Naive thymus-derived CD4-positive, alpha-beta T cell (primary cell): ENCODE measurements at places on chromosomes 11 and 22. TPM values are rescaled to one million over a fixed set of nuclear protein-coding genes. Genes with fewer than 3 reads are reported as not detected.

DNA sequence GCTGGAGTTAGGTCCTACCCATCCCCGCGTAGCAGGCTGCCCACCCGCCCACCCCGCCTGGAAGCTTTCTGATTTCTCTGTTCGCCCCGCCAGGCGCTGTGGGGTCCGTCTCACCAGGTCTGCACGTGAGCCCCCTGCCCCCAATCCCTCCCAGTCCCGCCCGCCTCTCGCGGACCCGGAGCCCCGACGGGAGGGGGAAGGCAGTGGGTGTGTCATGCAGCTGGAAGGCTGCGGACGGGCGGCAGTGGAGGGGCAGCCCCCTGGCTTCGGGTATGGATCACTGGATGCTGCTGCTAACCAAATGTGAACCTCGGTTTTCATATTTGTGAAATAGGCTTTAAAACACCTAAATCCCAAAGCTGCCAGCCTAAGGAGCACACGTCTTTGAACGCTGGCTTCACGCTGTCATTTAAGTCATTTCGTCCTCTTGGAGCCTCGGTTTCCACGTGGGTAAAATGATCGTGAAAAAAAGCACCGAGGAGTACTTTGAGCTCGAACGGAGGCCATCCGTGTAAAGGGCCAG lies 568 bp upstream of the BIK start:
- no peak for DNase-seq

DNA sequence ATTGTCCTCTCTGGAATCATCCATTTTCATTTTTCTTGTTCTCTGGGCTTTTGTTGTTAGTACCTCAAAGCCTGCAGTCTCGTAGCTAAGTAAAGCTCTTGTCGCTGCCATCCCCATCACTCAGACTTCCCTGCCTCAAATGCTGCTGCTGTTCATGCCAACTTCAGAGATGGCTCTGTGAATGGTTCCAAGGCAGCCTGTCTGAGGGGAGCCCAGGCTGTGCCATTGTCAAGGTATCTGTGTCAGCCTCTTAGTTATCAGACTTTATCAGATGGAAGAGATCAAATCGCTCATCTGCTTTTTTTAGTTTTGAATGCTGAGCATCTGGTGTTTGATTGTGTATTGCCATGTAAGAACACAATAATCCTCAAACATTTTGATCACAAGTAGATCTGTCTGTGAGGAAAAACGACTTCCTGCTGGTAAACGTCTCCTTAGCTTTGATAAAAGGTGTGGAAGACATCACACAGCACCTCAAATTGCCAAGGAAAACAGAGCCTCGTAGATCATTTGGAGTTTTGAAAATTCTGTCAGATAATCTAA lies 304.2 kb upstream of the ZC3H12C start:
- no peak for DNase-seq

Gene ANO5
- 0.11 TPM for total RNA-seq

Gene NAALAD2
- not detected for total RNA-seq

DNA sequence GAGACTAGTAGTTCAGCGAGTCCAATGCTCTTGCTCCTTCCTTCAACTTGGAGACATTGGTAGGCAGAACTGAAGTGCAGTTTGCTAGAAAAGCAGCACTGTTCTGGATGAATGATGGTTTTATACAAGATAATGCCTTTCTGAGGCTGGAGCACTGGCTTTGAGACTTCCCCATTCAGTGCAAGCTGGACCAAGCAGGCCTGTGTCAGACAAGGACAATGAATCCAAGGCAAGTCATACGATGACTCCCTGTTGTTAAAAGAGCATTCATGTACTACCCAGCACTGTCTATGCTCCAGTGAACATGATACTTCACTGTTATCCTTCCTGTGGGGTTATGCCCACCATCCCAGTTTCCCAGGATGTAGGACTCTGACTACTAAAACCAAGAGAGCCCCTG lies 242.3 kb upstream of the RAG2 start:
- DNase-seq, result no peak

Gene BRSK2
- total RNA-seq, result 0.41 TPM in 1 of 2 replicates, not detected in the other

Gene OR51T1
- total RNA-seq, result not detected in 2 replicates

- no peak for DNase-seq
Measured at GRCh38 chr22:35783943-35784614, 66.4 kb downstream of the APOL5 start.

- DNase-seq, result no peak
Measured at GRCh38 chr11:128398517-128399250, 188.7 kb downstream of the ETS1 start.

GRCh38 chr11:124676386-124676785 lies 2.7 kb downstream of the SPA17 start:
- DNase-seq, result no peak

Gene UCP3
- 3.8 TPM in 2 replicates for total RNA-seq

Gene CARD16
- total RNA-seq, result 42.4 TPM

DNA sequence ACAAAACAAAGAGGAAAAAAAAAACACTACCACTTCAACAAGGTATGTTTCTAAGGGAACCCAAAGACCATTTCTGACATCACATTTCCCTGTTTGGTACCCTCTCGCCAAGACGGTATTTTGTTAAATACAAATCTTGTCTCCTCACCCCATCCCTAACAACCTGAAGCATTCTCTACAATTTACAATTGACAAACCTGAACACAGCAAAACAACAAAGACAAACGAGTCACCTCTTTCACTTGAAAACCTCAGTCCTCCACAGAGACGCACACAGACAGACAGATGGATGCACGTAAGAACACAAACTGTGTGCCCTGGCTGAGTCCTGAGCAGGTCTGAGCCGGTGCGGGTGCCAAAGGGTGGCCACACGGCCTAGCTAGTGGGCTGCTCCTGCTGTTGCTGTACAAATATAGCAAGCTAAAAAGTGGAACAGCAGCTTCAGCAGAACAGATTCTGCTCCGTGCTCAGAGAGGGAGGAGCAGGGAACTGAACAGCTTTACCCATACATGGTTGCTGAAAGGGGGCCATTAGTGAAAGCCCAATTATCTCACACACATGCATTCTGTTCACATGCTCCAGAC lies 28.5 kb downstream of the CELF1 start:
- DNase-seq, result no peak

Gene GLYAT
- not detected for total RNA-seq

DNA sequence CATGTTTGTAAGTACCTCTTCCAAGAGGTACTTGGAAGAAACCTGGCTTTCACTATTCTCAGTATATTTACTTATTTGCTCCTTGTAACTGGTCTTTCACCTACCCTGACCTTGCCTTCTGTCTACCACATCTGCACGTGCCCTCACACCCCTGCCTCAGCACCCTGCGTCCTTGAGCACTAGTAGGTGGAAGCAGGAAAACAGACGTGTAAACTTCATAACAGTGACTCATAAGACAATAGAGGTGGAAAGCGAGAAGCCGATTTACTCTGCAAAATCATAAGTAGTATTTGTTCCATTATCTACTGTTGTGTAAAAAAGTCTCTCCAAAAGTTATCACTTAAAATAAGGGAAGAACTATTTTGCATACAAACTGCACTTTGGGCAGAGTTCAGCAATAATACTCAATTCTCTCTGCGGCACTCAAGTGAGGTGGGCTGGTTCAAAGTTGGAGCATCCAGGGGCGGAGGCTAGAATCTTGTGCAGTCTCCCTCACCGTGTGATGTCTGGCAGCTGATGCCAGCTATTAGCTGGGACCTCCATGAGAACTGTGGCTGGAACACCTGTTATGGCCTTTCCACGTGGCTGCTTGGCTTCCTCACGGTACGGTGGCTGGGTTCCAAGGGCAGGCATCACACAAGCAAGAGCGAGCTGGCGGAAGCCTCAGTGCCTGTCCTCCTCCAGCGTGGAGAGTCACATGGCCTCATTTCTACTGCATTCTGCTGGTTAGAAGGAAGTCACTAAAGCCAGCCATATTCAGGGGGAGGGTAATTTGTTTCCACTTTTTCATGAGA lies 30.4 kb downstream of the PACS1 start:
- DNase-seq, result peak; percentile 68

GRCh38 chr11:40986320-40986719 lies 473.1 kb downstream of the LRRC4C start:
- no peak for DNase-seq

Gene MYOD1
- total RNA-seq, result not detected

- DNase-seq, result no peak
Measured at GRCh38 chr11:64729851-64730382, 6.9 kb upstream of the NRXN2 start.

GRCh38 chr22:22023581-22024137 lies 41.1 kb upstream of the TOP3B start:
- DNase-seq, result no peak

- no peak for DNase-seq
Measured at GRCh38 chr11:73872749-73873357, 3.8 kb downstream of the COA4 start.

Gene RASD2
- not detected in 2 replicates for total RNA-seq

GRCh38 chr22:32781695-32782094 lies 19.8 kb upstream of the TIMP3 start:
- no peak for DNase-seq

- DNase-seq, result no peak
Measured at GRCh38 chr11:134780486-134781147, 368.6 kb upstream of the B3GAT1 start.

Gene NRXN2
- 0.07 and 0.23 TPM in 2 replicates for total RNA-seq

- DNase-seq, result no peak
Measured at GRCh38 chr22:36673821-36674220, 29.7 kb downstream of the CACNG2 start.

Gene OR51B4
- not detected for total RNA-seq

Gene FADS2
- total RNA-seq, result 2.1 TPM

Gene RASSF7
- 42.4 TPM for total RNA-seq

Gene MS4A6A
- total RNA-seq, result 151 TPM

DNA sequence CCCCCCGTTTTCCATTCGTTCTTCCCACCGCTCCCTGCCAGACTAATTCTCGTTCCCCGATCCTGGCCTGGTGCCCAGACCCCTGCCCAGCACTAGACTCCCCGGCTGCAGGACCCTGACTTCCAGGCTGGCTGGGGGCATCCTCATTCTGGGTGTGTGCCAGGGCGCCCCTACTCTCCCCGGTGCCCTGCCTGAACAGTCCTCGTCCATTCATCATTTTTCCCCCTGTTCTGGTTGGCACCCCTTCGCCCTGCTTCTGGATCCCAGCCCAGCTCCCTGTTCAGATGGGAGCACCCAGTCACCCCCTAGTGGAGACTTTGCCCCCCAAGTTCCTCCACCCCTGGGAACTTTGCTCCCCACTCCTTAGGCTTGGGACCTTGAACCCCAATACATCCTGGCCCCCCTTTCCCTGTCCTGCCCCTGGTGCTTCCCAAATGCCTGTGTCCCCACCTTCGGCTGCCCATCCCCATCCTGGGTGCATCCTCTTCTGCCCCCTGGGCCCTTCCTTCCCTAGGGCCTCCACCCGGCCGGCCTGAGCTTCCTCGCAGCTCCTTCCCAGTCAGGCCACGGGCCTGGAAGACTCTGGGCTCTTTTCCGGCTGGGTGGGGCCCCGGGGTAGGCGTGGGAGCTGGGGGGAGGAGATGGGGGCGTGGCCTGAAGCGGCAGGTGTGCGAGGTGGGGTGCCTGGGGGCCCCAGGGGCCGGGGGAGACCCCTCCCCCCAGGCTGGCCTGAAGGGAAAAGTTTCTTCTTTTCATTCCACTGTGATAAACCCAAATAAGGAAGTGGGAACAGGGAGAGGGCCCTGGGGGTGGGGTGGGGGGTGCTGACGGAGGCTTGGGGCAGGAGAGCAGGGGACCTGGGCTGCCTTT lies 908 bp downstream of the PLCB3 start:
- DNase-seq, result no peak

- DNase-seq, result no peak
Measured at GRCh38 chr11:16722581-16723344, 15.7 kb upstream of the C11orf58 start.

DNA sequence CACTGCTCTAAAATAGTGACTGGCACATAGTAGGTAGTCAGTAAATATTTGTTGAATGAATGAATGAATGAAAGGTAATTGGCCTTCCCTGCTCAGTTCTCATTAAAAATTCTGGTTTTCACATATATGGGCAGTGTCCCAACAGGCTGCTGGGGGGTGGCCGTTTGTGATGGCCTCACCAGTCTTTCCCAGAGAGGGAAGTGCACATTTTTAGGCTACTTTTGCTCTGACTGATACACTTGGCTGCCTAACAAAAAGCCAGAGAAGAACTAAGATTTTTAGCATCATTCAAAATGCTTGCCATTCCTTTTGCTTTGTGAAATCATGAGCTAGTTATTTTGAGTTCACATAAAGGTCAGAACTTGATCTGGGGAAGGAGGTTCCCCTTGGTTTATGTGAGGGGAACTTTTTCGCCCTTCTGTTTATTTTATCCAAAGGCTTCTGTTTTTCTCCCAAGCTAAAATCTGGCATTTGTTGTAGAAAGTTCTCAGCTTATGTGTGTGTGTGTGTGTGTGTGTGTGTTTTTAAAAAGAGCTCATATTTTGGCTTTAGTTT lies 83.1 kb downstream of the PTPRJ start:
- DNase-seq, result no peak

Gene PTPRJ
- 46.7 TPM for total RNA-seq

- DNase-seq, result no peak
Measured at GRCh38 chr11:62223095-62223494, 14.6 kb downstream of the SCGB2A1 start.

- no peak for DNase-seq
Measured at GRCh38 chr11:127965939-127966668, 621.3 kb downstream of the ETS1 start.

GRCh38 chr11:125886997-125887372 lies 483 bp upstream of the HYLS1 start:
- DNase-seq, result no peak

GRCh38 chr11:45918962-45919675 lies 1.4 kb upstream of the PEX16 start:
- DNase-seq, result no peak

- DNase-seq, result no peak
Measured at GRCh38 chr22:22929381-22930221, 42.0 kb downstream of the IGLL5 start.

GRCh38 chr11:65314501-65315203 lies at the start of gene CDC42EP2:
Gene CDC42EP2 (plus strand): TSS chr11:65314866. CDS start chr11:65320899, 6,033 bp downstream.
- peak; percentile 66 for DNase-seq

DNA sequence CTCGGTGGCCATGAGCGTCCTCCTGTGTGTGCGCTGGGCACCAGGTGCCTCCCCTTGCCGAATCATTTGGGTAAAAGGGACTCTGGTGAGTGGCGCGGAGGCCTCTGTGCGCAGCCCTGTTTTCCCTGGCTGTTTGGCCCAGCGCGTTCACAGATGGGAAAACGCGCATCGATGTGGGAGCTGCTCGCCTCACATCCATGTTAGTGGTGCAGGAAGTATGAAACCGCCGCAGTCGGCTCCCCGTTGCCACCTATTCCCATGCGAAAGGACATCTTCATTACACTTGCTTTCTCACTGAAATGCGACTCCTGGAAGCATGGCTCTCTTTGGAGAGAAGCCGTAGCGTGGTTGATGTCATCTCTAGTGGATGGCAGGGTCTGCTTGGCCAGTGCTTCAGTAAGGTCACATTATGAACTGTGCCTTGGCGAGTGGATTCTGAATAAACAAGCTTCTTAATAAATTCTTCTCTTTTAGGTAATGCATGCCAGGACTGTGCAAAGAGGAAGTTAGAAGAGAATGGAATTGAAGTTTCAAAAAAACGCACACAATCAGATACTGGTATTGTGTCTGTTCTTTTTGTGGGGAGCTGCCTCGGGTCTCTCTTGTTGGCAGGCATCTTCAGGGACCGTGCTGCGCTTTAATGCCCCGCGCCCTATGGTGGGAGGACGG lies 26.3 kb downstream of the FAM118A start:
- DNase-seq, result no peak

- no peak for DNase-seq
Measured at GRCh38 chr22:39706376-39707140, 136.0 kb downstream of the CACNA1I start.
